Lower lobe of right lung (tissue), 2 donors: ENCODE measurements at places on chromosomes 2 and 18.

DNA sequence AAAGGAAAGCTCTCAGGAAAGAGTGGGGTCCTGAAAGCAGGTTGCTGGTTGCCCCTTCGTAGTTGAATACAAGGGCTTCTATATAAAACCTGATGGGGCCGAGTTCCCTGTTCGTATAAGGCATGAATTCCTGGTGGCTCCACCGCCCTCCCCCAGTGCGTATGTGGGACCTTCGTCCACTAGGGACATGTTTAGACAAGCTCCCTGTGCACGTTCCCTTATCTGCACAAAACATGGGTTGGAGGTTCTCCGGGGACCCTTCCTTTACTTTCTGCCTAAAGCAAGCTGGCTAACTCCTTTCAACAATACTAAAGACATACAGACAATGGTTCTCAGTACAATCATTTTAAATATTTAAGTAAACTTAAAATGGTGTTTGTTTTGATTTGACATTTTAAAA is 8.0 kb downstream of the CLUL1 start:
- no peak for DNase-seq

- DNase-seq = no peak
These were observed 330.0 kb upstream of the PKDCC start for GRCh38 chr2:41717839-41718238.

DNA sequence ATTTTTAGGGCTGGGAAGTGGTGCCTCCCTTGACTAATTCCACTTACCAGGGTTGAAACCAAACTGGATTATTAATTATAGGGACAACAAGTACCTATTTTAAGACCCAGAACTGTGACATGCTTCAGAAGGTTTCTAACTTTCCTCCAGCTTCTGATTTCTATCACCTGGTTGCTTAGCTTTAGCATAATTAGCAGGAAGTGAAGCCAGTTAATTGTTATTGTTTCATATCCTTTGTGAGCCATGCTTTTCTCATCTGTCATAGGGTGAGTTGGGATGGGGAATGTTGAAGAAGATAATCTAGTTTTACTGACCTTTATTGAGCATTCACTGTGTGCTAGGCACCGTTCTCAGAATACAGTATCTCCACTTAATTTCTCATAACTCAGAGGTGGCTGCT is 3.2 kb downstream of the YPEL5 start:
- DNase-seq = no peak

DNA sequence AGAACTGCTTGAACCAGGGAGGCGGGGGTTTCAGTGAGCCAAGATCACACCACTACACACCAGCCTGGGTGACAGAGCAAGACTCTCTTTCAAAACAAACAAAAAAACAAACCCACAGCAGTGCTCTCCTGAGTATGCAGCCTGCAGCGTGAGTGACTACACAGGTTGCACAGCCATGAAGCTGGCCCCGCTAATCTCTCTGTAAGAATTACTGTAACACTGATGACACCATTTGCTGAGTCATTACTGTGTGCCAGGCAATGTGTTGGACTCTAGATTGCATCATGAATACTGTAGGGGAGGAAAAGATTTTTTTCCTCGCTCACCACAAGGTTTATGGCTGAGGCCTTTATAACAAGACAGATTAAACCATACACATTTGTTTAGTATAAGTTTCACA is 118.6 kb upstream of the ATP8B1 start:
- no peak for DNase-seq
